ENCODE measurements at places on chromosomes 13 and 19. TPM values are rescaled to one million over a fixed set of nuclear protein-coding genes. Genes with fewer than 3 reads are reported as not detected.

The THSD1 gene
- 2.2 TPM for polyA plus RNA-seq

The ADGRE1 gene
- 0.19 TPM for polyA plus RNA-seq

The IL17D gene
- not detected for polyA plus RNA-seq

DNA sequence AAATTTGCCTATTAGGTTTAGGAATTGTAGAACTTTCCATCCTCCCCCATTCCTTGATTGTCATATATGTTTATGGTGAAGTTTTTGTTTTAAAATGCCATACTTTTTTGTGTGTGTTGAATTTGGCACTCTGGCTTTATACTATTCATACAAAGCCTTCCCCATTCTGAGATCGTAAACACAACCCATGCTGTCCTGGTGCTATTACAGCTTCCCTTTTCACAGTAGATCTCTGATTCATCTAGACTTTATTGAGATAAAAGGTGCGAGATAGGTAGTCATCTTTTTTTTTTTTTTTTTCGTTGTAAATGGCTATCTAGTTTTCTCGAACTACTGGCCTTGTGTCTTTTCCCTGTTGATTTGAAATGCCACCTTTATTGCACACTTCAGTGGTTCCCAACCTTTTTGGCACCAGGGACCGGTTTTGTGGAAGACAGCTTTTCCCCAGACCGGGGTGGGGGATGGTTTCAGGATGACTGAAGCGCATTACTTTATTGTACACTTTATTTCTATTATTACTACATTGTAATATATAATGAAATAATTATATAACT lies 94.6 kb downstream of the LRCH1 start:
- no peak for DNase-seq
- H3K4me1 ChIP-seq = peaks cover 16% of the 10 kb centered on the region
- H3K36me3 ChIP-seq = no peaks in the 10 kb centered on the region
- H3K27me3 ChIP-seq = no peaks in the 10 kb centered on the region

DNA sequence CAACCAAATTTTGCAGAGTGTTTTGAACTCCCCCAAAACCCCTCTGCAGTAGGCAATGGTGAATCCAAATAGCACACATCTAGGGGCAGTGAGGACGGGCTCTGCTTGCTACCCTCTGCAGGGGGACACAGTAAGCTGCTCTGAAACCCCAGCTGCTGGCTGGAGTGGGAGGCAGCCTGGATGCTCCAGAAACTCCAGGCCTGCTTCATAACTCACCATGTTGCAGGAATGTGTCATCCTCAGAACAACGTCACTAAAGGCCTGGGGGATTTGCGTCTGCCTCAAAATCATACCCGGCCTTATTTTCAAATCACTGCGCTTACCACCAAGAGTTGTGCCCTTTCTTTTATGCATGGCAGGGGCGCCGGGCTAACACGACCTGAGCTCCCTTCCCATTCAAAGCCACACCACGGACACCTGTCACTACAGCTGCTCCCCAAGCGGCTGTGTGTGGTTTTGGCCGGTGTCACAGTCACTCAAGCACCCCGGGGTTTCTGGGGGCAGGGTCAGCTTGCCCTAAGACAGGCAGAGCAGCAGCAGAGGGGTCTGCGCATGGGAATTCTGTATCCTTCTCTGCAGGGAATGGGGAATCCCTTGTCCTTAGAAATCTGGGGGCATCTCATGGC lies 93.9 kb downstream of the TSHZ3 start:
- no peaks in the 10 kb centered on the region for H3K36me3 ChIP-seq
- H3K27ac ChIP-seq = no peak overlapping the region
- H3K27me3 ChIP-seq = no peaks in the 10 kb centered on the region
- DNase-seq = peak; percentile 34
- no peak overlapping the region for H3K4me3 ChIP-seq

DNA sequence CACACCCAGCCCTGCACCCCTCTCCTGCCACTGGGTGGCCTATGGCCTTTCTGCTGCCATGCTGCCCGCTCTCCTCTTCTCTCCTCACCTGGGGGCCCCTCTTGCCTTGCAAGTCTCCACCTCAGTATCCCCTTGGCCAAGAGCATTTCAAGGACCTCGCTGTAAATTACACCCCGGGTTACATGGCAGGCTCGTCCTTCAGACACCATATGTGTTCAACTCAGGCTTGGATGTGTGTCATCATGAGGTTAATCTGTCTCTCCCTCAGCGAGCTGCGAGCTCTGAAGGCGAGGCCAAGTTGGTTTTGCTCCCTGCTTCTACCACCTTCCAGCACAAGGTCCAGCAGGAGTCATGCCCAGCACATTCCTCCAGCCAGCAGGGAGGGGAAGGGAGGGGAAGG lies 74.8 kb upstream of the TM9SF2 start:
- H3K4me3 ChIP-seq = no peak overlapping the region
- DNase-seq = no peak
- no peaks in the 10 kb centered on the region for H3K36me3 ChIP-seq
- H3K4me1 ChIP-seq = peaks cover 4% of the 10 kb centered on the region
- no peak overlapping the region for H3K27ac ChIP-seq

DNA sequence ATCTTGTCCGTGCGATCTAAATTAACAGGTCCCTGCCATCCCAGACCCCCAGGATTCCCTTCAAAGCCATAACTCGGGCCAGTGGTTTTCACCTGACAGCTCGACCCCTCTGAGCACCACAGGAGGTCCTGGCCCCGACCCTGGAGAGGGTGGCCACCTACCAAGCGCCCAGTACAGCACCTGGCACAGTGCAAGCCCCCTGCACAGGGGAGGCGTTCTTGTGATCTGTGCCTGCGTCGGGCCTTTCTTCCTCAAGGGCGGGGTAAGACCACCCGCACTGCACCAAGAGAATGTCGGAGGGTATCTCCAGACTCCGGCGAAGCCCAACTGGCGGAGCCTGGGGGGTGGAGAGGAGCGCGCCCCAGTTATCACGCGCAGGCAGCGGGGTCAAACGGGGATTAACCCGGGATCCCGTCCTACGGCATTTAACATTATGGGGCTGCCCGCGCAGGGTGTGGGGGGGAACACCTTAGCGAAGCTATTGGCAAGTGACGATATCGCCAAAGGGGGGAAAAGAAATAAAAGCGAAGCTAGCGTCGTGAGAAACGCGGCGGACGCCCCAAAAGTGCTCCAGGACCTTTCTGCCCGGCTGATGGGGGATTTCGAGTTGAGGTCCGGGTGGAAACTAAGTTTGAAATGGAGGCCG lies 1.3 kb upstream of the HNRNPL start:
- peaks cover 15% of the 10 kb centered on the region for H3K4me1 ChIP-seq
- no peaks in the 10 kb centered on the region for H3K27me3 ChIP-seq
- H3K36me3 ChIP-seq = peaks cover 14% of the 10 kb centered on the region
- H3K4me3 ChIP-seq = peak overlapping the region; percentile 83

DNA sequence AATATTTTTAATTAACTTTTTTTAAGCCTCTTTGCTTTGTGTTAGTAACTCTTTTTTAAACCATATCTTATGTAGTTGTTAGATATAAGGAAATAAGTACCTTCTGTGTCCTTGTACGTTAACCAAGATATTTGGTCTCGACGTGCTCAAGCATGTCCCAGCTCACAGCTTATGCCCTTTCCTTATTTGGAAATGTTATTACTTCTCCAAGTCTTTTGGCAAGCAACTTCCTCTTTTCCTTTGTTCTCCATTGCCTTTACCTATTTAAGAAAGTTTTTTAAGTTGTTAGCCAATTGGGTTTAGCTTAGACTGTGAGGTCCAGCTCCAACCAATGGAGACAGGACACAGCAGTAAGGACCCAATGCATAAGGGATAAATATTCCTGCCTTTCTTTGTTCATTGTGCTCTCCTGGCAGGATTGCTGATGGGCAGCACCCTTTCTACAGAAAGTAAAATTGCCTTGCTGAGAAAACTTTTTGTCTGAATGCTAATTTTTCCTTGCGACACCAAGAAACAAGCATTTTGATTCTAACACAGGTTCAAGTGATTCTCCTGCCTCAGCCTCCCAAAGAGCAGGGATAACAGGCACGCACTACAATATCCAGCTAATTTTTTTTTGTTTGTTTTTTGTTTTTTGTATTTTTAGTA lies 5.2 kb downstream of the DKKL1 start:
- H3K4me3 ChIP-seq = no peak overlapping the region
- H3K36me3 ChIP-seq = no peaks in the 10 kb centered on the region
- DNase-seq = no peak
- no peak overlapping the region for H3K27ac ChIP-seq
- H3K4me1 ChIP-seq = no peaks in the 10 kb centered on the region

DNA sequence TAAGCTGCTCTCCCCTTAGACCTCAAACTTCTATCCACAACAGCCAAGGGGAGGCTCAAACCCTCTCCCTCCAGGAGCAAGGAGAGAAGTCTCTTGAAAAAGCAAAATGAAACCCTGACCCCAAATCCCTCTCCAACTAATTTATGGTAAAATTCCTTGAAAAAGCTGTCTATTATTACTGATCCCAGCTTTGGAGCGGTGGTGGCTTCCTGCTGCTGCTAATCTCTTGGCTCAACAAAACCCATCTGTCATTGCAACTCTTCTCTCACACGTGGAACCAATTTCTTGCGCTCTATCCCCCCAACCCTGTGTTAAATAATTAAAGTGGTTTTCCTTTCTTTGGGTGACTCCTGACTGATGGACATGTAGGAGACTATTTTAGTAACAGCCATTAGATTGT lies 64.1 kb upstream of the OXGR1 start:
- no peaks in the 10 kb centered on the region for H3K4me1 ChIP-seq
- H3K27me3 ChIP-seq = no peaks in the 10 kb centered on the region
- no peaks in the 10 kb centered on the region for H3K36me3 ChIP-seq
- no peak for DNase-seq
- no peak overlapping the region for H3K27ac ChIP-seq
- H3K4me3 ChIP-seq = no peak overlapping the region

DNA sequence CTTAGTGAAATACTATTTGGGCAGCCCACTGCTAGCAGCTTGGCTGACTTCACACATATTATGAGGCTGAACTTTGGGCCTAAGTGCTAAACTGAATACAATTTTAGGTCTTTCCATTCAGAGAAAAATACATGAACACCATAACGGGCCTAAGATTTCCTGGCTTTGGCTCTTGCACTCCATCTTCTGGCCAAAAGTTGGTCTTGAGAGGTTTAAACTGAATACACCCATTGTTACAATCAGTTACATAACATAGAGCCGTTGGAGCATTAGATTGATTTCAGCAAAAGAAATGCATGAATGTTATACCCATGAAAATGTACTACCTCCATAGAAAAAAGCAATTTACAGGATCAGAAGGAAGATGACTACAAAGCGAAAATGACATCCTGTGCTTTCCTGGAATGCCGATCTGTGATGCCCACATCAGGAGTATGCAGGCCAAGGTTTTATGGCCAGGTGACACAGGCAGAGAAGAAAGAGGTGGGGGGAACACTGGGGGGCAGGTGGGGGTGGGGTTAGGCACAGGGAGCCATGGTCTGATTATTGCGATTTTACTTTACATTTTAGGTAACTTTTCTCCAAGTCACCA lies 11.1 kb upstream of the SHISA2 start:
- H3K4me1 ChIP-seq = no peaks in the 10 kb centered on the region
- no peak for DNase-seq
- H3K27me3 ChIP-seq = no peaks in the 10 kb centered on the region
- H3K4me3 ChIP-seq = no peak overlapping the region
- no peak overlapping the region for H3K27ac ChIP-seq

DNA sequence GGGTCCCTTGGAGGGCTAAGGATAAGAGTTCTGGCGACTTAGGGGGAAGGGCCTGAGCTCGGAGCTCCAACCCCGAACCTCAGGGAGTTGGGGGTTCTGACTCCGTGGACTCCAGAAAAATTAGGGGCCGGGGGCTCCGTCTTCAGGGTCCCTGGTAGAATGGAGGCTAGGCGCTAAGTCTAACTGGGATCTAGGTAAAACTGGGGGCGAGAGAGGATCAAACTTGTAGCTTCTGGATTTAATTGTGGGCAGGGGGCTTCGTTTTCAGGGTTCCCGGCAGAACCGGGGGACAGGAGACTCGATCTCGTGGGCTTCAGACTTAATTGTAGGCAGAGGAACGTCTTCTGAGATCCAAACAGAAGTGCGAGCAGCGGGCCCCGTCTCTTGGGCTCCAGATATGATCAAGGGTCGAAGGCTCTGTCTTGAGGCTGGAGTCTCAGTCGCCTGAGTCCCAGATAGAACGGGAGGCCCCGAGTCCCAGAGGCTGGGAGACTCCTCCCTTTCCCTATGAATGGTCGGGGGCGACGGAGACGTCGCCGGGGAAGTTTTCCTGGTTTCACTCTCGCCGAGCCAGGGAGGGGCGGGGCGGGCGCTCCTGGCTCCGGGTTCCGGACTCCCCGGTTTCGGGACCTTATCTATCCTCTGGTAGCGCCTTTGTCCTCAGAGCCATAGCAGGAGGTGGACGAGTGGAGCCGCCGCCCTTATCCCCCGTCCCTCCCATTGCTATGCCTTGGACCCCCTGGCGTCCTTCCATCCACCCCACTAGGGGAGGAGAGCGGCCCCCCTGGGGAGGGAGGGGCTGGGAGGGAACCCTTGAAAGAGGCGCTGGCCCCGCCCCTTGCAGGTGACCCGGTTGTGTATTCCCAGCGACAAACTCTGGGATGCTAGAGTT lies 1.3 kb downstream of the NECTIN2 start:
- peak overlapping the region; percentile 96 for H3K27ac ChIP-seq
- DNase-seq = peak; percentile 90
- no peaks in the 10 kb centered on the region for H3K36me3 ChIP-seq
- H3K27me3 ChIP-seq = no peaks in the 10 kb centered on the region
- H3K4me1 ChIP-seq = peaks cover 4% of the 10 kb centered on the region
- peak overlapping the region; percentile 88 for H3K4me3 ChIP-seq

DNA sequence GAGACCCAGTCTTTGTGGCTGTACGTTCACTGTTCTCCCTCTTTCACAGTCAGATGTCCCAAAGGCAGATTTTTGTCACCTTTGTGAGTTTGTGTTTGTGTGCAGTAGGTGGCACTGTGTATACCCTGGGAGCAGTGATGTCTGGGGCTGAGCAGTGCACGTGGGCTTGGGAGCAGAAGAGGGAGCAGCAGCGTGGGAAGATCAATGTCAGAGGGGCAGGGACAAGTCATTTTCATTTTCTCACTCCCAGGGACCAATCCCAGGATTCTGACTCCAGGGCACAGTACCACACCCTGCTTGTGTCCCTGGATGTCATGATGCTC lies 2.0 kb upstream of the PSG6 start:
- H3K27me3 ChIP-seq = no peaks in the 10 kb centered on the region
- DNase-seq = no peak
- H3K36me3 ChIP-seq = no peaks in the 10 kb centered on the region
- no peaks in the 10 kb centered on the region for H3K4me1 ChIP-seq
- H3K4me3 ChIP-seq = no peak overlapping the region

DNA sequence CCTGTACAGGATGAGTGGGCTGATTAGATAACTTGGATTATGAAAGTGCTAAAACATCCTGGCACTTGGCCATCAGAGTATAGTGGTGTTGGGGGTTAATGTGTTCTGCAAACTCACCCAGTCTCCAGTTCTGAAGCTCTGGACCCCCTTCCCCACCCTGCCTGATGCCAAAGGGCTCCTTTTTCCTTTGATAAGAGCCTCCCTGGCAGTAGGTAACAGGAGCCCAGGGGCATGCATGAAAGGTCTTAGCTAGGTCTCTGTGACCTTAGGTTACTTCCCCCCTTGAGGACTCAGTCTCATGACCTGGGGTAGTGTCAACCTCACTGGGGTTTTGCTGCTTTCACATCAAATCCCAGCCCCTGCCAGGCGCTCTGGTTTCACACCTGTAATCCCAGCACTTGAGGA lies 2.5 kb downstream of the RPS28 start:
- no peak overlapping the region for H3K4me3 ChIP-seq
- peaks cover 2% of the 10 kb centered on the region for H3K36me3 ChIP-seq
- H3K27ac ChIP-seq = no peak overlapping the region
- H3K4me1 ChIP-seq = peaks cover 3% of the 10 kb centered on the region
- no peaks in the 10 kb centered on the region for H3K27me3 ChIP-seq

GRCh38 chr13:36154567-36155291 lies 23.5 kb upstream of the DCLK1 start:
- H3K36me3 ChIP-seq = no peaks in the 10 kb centered on the region
- DNase-seq = peak; percentile 74
- H3K27ac ChIP-seq = no peak overlapping the region
- H3K4me3 ChIP-seq = no peak overlapping the region
- H3K27me3 ChIP-seq = no peaks in the 10 kb centered on the region

- H3K4me1 ChIP-seq = peaks cover 14% of the 10 kb centered on the region
- no peak overlapping the region for H3K4me3 ChIP-seq
Measured at GRCh38 chr19:4380254-4380727, 20.1 kb downstream of the SH3GL1 start.
